ENCODE measurements at places on chromosomes 7 and 10.

GRCh38 chr10:97138846-97139245 is 46.9 kb downstream of the SLIT1 start:
- H3K4me3 ChIP-seq, result no peak overlapping the region
- H3K27me3 ChIP-seq, result no peaks in the 10 kb centered on the region
- no peak overlapping the region for H3K27ac ChIP-seq
- no peaks in the 10 kb centered on the region for H3K4me1 ChIP-seq
- no peaks in the 10 kb centered on the region for H3K36me3 ChIP-seq

DNA sequence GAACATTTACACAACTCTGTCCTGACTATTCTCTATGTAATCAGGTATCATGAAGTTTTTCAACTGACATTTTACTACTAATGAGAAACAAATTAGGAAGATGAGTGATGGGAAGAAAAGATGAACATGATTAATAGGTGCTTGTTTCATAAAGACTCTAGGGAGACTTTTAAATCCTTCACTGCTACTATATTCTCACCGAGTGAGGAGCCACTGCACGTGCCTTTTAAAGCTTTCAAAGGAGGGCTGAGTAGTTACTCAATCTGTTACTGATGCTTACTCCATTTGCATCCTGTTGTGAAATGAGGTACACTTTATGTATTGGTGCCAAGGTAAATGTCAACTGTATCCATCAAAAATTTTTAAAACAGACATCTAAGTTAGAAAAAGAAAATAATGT is 1.3 kb upstream of the COMMD3 start:
- no peaks in the 10 kb centered on the region for H3K36me3 ChIP-seq
- H3K27ac ChIP-seq, result no peak overlapping the region
- no peak for DNase-seq
- peaks cover 1% of the 10 kb centered on the region for H3K4me1 ChIP-seq
- no peak overlapping the region for H3K4me3 ChIP-seq
- peaks cover 5% of the 10 kb centered on the region for H3K27me3 ChIP-seq

- DNase-seq, result no peak
- no peak overlapping the region for H3K4me3 ChIP-seq
- no peaks in the 10 kb centered on the region for H3K36me3 ChIP-seq
- H3K27ac ChIP-seq, result no peak overlapping the region
- H3K27me3 ChIP-seq, result no peaks in the 10 kb centered on the region
Observed at GRCh38 chr7:72053292-72053691, 358.8 kb downstream of the CALN1 start.

DNA sequence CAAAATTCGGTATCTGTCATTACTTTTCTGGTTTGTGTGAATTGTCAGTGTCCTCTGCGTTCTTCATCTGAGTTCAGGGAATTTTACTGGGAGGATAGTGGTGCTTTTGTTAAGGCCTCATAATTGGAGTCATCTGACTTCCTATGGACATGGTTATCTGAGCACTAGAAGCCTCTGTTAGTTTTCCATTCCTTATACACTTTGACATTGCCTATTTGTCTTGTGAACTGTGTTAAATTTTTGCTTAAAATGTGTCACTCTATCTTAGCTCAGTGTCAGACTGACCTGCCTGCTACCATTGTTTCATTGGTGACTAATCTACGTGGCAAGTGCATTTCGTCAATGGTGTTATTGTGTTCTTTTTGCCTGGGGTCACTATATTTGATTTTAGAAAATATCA is 253.3 kb downstream of the SEMA3A start:
- DNase-seq, result no peak
- no peak overlapping the region for H3K27ac ChIP-seq
- H3K36me3 ChIP-seq, result no peaks in the 10 kb centered on the region
- no peaks in the 10 kb centered on the region for H3K4me1 ChIP-seq
- H3K27me3 ChIP-seq, result no peaks in the 10 kb centered on the region

DNA sequence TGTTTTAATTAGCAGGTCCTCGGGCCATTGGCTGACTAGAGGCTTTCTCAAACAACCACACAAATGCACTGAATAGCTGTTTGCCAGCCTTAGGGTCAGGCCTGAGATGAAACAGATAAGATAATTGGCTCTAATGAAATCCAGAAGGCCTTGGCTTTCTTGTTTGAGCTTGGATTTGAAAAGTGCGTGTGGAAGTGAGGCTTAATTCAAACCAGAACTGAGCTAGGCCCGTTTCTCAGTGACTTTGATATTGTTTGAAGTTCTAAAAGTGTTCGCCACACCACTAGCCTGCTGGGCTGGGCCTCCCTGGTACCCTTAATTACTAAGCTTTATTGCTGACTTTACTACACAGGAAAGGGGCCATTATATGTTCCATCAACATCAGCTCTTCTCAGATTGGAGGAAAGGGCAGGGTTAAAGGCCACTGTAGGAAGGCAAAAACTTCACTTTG is 270.6 kb downstream of the TWIST1 start:
- no peak overlapping the region for H3K27ac ChIP-seq
- no peaks in the 10 kb centered on the region for H3K27me3 ChIP-seq
- DNase-seq, result no peak
- H3K36me3 ChIP-seq, result no peaks in the 10 kb centered on the region
- H3K4me3 ChIP-seq, result no peak overlapping the region
- H3K4me1 ChIP-seq, result no peaks in the 10 kb centered on the region

DNA sequence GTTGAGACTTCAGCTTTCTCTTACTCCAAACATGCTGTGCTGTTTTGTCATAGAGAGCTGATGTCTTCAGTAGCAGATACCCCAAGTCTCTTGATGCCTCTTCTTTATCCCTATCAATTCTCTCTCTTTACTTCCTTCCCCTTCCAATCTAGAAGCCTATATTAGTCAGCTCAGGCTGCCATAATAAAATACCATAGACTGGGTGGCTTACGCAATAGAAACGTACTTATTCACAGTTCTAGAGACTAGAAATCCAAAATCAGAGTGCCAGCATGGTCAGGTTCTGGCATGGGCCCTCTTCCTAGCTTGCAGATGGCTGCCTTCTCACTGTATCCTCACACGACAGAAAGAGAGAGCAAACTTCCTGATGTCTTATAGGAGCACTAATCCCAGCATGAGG is 9.0 kb upstream of the GARS1 start:
- no peaks in the 10 kb centered on the region for H3K4me1 ChIP-seq
- no peaks in the 10 kb centered on the region for H3K27me3 ChIP-seq
- H3K4me3 ChIP-seq, result no peak overlapping the region
- peaks cover 22% of the 10 kb centered on the region for H3K36me3 ChIP-seq

GRCh38 chr7:69832356-69832755 is 234.1 kb downstream of the AUTS2 start:
- no peaks in the 10 kb centered on the region for H3K36me3 ChIP-seq
- DNase-seq, result no peak
- no peaks in the 10 kb centered on the region for H3K4me1 ChIP-seq
- no peak overlapping the region for H3K4me3 ChIP-seq
- no peak overlapping the region for H3K27ac ChIP-seq
- no peaks in the 10 kb centered on the region for H3K27me3 ChIP-seq

- no peak for DNase-seq
- H3K36me3 ChIP-seq, result no peaks in the 10 kb centered on the region
- no peaks in the 10 kb centered on the region for H3K27me3 ChIP-seq
Observed at GRCh38 chr7:13639396-13639795, 350.1 kb downstream of the ETV1 start.

DNA sequence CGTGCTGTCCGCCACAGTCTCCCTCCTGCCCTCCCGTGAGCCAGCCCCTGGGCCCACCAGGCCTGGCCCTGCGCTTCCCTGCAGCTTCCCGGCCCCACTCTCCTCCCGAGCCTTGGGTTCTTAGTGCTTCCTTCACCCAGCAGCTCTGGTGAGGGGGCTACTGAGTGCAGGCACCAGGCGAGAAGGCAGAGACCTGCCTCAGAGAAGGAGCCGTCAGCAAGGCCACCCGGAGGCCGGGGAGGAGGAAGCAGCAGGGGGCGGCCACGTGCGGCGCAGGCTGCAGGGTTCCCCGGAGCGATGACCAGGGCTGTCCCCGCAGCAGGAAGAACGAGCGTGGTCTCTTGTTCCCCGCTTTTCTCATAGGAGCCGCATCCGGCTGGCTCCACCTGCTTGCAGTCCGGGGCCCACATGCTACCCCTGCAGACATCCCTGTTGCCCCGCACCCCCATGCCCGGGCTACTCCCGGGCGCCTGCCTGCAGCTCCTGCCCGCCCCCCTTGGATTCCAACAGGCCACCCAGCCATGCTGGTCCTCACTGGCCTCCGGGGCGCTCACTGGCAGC is 20.5 kb downstream of the YKT6 start:
- no peak for DNase-seq
- H3K4me1 ChIP-seq, result no peaks in the 10 kb centered on the region
- no peaks in the 10 kb centered on the region for H3K27me3 ChIP-seq
- no peak overlapping the region for H3K4me3 ChIP-seq
- no peak overlapping the region for H3K27ac ChIP-seq

DNA sequence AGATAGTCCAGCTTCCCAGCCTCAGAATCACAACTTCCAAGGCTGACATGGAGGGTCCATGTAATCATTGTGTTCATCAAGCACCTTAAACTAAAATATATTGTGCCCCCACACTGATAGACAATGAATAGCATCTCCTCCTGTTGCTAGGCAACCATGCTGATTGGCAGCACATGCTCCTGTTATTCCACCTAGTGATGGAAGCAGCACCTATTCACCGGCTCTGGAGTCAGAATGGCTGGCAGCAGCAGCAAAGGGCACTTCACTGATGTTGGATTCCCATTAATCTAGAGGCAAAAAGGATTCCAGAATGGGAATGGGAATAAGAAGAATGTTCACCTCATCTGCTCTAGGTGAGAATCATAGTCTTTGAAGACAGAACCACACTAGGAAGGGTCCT is 55.0 kb downstream of the RELN start:
- no peaks in the 10 kb centered on the region for H3K27me3 ChIP-seq
- H3K36me3 ChIP-seq, result no peaks in the 10 kb centered on the region
- H3K4me1 ChIP-seq, result no peaks in the 10 kb centered on the region
- H3K27ac ChIP-seq, result no peak overlapping the region
- no peak overlapping the region for H3K4me3 ChIP-seq

DNA sequence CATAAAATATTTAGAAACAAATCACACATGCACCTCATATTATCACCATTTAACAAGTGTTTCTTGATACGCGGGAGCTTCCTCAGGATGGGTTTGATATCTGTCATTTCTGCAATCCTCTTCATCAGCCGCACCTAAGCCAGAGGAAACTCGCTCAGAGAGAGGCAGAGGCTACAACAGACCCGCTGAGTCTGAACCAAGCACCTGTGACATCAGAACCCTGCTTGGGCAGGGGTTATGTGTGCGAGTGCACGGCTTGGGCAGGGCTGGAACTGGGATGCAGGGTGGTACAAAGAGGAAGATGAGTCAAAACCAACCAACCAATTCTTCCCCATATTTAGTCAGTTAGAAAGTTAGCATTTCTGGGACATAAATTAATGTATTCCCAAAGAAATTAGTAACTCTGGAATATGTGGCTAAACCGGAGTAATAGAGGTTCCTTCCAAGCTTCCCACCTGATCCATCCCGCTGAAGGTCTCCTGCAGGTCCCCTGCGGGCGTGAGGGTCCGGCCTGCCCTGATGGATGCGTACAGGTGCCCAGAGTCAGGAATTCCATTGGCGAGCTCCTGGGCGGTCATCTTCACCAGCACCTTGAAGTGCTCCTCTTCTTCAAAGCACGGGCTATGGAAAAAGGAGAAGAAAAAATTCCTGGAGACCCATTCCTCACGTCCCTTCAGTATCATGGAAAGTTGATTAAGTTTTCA is 25.3 kb downstream of the PITRM1 start:
- DNase-seq, result no peak
- no peak overlapping the region for H3K4me3 ChIP-seq
- H3K36me3 ChIP-seq, result peaks cover 83% of the 10 kb centered on the region
- no peaks in the 10 kb centered on the region for H3K27me3 ChIP-seq
- no peaks in the 10 kb centered on the region for H3K4me1 ChIP-seq

- DNase-seq, result no peak
- H3K4me3 ChIP-seq, result no peak overlapping the region
- no peaks in the 10 kb centered on the region for H3K27me3 ChIP-seq
- no peak overlapping the region for H3K27ac ChIP-seq
- H3K36me3 ChIP-seq, result no peaks in the 10 kb centered on the region
Observed at GRCh38 chr7:21927693-21928092, 18.0 kb downstream of the CDCA7L start.

DNA sequence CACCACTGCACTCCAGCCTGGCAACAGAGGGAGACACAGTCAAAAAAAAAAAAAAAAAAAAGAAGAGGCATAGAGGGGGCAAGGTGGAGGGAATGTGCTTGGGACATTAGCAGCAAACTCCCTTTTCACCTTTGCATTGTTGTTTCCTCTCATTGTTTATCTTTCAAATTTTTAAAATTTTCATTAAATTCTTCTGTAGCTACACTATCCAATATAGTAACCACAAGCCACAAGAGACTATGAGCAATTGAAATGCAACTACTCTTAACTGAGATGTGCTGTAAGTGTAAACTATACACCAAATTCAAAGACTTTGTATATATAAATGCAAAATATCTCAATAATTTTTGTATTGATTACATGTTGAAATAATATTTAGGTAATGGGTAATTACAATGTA is 43.4 kb downstream of the EBLN1 start:
- no peak overlapping the region for H3K4me3 ChIP-seq
- DNase-seq, result no peak
- no peaks in the 10 kb centered on the region for H3K36me3 ChIP-seq
- no peak overlapping the region for H3K27ac ChIP-seq
- H3K27me3 ChIP-seq, result peaks cover 5% of the 10 kb centered on the region

- no peaks in the 10 kb centered on the region for H3K4me1 ChIP-seq
- H3K27ac ChIP-seq, result no peak overlapping the region
- H3K27me3 ChIP-seq, result no peaks in the 10 kb centered on the region
Observed at GRCh38 chr10:108970016-108970415, 953.3 kb downstream of the XPNPEP1 start.

DNA sequence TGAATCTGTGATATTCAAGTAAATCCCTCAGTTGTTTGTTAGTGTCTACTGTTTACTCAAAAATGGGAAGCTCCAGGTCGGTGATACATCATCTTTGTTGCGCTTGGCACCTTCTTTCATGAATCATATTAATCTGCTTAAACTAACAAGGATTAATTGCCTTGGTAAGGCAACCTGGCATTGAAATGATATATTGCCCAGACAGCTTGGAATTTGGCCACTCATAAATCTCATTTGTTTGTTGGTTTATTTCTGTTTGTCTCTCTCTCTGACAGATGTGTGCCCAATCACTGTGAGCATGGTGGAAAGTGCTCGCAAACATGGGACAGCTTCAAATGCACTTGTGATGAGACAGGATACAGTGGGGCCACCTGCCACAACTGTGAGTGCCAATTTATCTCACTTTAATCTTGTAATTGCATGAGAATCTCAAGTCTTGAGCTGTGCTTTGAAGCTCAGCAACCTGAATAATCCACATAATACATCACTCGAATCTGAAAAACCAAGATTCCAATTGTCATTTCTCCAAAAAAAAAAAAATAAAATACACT is 1104.8 kb upstream of the C7orf33 start:
- H3K36me3 ChIP-seq, result no peaks in the 10 kb centered on the region
- no peak overlapping the region for H3K4me3 ChIP-seq
- H3K4me1 ChIP-seq, result no peaks in the 10 kb centered on the region
- H3K27ac ChIP-seq, result no peak overlapping the region
- DNase-seq, result no peak

Measured in effector memory CD4-positive, alpha-beta T cell (primary cell).